ENCODE measurements at places on chromosomes 7 and 10.

GRCh38 chr10:48695636-48696534, 11.2 kb downstream of the WDFY4 start:
- no peak for DNase-seq

DNA sequence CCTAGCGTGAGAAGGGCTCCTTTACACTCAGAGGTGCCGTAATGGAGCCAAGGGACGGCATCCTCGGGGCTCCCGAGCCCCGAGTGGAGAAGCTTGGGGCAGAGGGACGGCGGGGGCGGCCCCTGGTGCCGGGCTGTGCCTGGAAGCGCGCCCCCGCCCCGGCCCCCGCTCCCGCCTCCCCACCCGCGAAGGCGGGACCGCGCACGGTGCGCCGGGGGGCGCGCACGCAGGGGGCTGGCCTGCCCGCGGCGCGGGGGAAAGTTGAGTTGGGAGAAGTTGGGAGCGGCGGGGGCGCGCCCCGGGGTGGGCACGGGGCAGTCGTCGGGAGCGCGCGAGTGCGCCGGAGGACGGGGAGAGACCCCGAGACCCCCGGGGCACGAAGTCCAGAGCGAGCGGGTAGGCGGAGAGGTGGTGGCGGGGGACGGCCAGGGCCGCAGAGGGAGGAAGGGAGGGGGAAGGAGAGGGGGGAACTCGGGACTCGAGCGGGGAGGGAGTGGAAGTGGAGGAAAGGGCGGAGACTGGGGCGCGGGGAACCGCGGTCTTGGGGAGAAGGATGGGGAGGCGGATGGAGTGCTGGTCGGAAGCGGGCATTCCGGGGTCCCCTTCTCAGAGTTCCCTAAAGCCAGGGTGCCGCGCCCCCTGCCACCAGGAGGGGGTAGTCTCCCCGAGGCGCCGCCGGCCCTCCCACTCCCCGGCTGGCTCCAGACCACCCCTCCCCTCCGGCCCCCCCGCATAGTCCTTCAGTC, at the start of gene SLC4A2:
Gene SLC4A2, plus strand, starts transcription at position 223 of the 746 bp plus-strand sequence. CDS start 2,399 bp downstream, outside the sequence.
- peak; percentile 82 for DNase-seq

GRCh38 chr10:127392351-127393235, 156.5 kb upstream of the NPS start:
- no peak for DNase-seq

DNA sequence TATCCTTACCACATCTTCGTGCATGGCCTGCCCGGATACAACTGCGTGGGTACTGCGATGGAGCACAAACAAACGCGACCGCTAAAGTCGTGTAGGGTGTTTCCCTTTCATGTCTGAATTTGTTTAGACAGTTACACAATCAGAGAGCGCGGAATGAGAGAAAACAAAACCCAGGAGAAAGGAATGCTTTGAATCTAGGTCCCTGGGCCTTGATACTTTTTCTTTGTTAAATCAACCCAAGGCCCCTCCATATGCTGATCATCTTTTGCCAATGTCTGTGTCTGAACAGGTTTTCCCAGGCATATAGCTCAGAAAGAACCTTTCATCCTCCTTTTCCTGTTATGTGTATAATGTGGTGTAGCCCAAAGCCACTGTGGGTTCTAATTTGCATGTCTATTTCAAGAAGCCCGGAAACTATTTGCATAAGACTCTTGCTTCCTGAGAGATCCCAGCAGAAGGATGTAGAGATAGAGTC, 145.8 kb downstream of the FRMD4A start:
- no peak for DNase-seq

- no peak for DNase-seq
Measured at GRCh38 chr10:113007343-113007771, 57.3 kb downstream of the TCF7L2 start.

DNA sequence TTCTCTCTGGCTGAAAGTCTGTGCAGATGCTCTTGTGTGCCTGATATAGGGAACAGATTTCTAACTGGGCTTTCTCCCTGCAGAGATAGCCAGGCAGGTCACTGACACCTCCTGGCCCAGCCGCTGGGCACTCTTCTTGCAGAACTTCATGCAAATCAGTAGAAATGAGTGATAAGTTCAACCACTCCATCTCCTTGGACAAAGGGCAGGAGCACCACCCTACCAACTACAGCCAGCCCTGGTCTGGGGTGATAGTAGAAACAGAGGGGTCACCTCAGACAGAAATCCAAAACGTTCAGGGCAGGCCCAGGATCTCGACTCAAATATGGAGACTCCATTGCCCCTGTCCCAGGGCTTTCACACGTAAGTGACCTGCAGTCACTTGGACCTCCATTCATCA, 917.8 kb upstream of the ZNF722 start:
- no peak for DNase-seq

DNA sequence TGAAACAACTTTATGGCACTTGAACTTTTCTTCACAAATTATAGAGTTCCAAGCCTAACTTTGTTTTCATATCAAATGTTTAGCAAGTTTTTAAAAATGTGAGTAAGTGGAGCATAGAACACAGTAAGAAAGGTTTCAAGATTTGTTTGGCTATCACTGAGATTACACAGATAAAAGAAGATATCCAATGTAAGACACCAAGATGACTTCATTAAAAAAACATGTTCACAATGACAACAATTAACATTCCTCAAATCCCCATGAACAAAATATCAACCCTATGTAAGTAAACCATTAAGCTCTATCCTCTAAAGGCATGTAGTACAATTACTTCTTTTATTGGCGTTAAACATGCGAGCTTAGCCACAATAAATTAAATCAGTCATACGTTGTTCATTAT, 129.7 kb downstream of the RELN start:
- DNase-seq: no peak

DNA sequence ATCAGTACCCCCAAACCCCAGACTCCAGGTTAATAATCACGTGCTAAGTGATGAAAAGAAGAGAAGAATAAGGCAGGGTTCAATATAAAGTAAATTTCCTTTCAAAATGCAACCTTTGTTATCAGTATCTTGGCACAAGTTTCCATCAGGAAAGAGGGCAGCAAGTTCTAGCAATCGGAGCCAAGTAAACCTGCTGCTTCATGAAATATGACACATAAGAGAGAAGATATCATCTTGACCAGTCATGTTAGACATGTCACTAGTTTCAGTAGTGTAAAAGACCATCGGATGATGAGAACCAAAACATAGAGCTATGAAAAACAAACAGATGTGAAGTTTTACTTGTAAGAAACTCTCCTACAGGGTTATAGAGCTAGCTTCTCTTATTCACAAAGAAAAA, 44.0 kb downstream of the AASS start:
- no peak for DNase-seq

DNA sequence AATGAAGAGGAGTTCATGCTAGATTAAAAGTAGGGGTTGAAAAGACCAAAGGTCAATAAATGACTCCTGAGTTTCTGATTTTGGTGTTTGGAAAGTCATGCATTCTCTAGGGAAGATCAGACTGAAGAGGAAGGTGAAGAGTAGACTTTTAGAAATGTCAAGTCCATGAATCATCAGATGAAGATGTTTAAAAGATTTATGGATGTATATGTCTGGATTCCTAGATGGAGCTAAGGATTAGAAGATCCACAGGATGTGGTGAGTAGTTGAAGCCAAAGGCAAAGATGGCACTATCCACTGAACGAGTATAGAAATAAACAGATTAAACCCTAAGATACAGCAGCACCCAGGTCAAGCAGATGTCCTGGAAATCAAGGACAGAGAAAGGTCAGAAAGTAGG, 298.5 kb downstream of the GPAM start:
- DNase-seq: peak; percentile 52

DNA sequence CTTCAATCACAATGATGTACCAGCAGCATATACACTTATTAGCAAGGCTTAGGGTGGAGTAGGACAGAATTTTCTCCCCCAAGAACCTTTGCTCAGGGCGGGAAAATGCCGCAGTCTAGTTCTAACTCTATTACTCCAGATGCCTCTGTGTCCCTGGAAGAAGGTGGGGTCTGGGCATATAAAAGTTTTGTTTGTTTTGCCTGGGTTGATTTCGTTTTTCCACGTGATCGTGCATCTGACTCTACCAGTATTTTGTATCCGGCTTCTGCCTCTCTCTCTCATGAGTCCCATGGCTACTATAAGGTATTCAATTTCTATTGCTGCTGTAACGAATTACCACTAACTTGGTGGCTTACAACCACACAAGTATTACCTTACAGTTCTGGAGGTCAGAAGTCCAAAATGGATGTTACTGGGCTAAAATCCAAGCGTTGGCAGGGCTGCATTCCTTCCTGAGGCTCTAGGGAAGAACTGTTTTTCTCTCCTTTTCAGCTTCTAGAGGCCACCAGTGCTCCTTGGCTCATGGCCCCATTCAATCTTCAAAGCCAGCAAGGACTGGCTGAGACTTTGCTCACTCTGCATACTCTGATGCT, 181.2 kb upstream of the PRSS58 start:
- DNase-seq: peak; percentile 26

DNA sequence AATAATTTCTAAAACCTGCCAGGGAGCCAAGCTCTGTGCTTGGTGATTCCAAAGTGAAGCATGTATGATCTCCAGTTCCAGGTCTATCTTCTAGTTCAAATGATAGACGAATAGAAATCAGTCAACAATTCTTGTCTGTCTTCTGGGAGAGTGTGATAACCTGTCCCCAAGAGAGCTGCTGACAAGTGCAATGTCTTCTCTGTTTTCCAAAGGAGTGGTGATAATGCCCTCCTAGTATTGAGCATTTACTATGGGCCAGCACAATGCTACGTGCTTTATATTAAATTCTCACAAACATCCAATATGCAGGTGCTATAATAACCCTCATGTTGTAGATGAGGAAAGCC, 10.2 kb downstream of the MXI1 start:
- no peak for DNase-seq

DNA sequence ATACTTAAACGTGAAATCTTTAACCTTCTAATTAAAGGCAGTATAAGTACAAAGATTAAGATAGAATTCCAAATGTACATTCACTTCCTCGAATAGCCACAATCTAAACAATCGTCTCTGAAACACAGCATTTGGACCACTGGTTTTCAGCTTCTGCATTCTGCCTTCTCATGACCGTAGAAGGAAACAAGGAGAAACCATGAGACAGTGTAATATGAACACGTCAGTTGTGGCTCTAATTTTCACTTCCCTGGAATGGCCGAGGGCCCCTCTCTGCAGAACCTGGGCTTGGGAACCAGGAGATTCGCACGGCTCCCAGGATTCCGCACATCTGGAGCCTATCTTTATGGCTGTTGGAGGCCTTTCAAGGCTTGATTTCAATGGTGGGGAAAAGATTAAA, 189.3 kb downstream of the KLF6 start:
- DNase-seq: no peak

DNA sequence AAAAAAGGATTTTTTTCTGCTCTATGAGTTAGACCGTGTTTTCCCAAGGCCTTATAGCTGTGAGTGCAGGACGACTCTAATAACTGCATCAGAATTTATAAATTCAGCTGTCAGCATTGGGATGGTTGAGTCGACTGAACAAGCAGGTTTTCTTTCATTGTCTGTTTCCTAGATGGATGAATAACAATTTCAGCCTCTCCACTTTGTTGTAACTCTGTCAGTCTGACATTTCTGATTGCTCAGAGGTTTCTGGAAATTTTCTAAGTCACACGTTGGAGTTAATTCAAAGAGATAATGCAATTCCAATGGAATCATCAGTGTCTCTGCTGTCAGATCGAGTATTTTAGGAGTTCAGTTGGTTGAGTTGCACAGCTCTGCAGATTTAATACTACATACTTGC, 159.2 kb downstream of the CHN2 start:
- no peak for DNase-seq

DNA sequence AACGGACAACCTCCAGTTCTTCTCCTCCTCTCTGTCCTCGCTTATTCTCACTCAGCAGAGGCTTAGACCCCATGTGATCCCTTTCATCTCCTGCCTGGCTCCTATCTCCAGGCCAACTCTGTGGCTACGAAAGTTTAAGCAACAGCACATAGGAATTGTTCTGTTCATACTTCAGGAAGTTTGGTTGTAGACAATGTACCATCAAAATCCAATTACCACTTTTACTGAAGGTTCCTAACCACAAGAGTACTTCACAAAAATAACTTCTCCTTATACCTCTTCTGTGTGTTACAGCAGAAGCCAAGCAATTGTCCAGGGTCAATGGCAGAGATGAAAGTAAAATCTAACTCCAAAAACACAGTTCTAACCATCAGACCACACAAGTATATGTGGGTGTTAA, 80.0 kb downstream of the SLC25A13 start:
- DNase-seq: no peak

All from fibroblast of skin of right biceps (primary cell).